Skeletal muscle cell (primary cell): ENCODE measurements at places on chromosomes 5 and 9.

GRCh38 chr5:53201746-53202145 lies 92.2 kb upstream of the MOCS2 start:
- no peak for DNase-seq

DNA sequence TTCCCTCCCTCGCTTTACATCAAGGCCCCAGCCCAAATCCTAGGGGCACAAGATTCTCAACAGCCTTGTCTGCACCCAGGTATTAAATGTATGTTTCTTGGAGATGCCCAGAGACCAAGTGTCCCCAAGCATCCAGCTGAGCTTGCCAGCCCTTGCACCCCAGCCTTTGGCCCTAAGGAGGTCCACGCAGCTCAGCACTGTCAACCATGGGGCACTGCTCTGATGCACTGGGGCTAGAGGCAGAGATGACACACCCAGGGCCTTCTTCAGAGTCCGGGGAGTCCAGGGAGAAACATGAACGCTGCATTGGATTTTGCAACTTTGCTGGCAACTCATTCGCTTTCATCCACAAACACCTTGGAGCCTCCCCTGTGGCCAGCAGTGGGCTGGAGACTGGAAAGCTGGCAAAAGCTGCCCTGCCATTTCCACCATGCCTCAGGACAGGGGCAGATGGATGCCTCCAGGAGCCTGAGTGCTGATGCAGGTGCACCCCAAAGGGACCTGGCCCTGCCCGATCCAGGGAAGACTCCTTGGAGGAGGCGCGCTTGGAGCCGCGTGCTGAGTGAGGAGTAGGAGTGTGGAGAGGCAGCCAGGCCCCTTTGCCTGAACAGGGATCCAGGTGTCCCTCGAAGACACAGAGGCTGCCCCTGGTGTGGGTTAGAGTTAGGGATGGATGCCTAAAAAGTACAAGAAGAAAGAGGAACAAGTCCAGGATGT lies 19.3 kb downstream of the PAEP start:
- DNase-seq, result no peak

- no peak for DNase-seq
These were observed at the start of gene C5orf58 for GRCh38 chr5:170232786-170233185. C5orf58 (plus strand) TSS chr5:170232985; CDS start chr5:170234977, 1,992 bp downstream.

DNA sequence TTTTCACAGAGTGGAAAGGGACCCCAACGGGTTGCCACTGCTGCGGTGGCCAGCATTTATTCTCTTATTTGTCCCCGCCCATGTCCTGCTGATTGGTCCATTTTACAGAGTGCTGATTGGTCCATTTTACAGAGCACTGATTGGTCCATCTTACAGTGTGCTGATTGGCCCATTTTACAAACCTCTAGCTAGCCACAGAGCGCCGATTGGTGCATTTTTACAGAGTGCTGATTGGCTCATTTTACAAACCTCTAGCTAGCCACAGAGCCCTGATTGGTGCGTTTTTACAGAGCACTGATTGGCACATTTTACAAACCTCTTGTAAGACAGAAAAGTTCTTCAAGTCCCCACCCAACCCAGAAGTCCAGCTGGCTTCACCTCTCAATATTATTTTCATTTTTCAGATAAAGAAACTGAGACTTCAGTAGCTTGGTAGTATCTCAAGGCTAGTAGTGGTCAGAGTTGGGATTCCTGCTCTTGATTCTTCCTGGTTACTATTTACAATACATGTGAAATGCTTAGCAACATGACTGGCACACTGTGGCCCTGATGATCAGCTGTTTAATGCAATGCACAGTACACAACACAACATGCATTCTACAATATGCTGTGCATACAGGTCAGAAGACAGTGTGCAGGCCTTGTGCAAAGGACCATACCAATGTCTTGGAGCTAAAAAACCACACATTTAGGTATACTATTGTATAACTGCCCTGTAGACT lies 63.6 kb upstream of the BOD1 start:
- DNase-seq, result no peak

DNA sequence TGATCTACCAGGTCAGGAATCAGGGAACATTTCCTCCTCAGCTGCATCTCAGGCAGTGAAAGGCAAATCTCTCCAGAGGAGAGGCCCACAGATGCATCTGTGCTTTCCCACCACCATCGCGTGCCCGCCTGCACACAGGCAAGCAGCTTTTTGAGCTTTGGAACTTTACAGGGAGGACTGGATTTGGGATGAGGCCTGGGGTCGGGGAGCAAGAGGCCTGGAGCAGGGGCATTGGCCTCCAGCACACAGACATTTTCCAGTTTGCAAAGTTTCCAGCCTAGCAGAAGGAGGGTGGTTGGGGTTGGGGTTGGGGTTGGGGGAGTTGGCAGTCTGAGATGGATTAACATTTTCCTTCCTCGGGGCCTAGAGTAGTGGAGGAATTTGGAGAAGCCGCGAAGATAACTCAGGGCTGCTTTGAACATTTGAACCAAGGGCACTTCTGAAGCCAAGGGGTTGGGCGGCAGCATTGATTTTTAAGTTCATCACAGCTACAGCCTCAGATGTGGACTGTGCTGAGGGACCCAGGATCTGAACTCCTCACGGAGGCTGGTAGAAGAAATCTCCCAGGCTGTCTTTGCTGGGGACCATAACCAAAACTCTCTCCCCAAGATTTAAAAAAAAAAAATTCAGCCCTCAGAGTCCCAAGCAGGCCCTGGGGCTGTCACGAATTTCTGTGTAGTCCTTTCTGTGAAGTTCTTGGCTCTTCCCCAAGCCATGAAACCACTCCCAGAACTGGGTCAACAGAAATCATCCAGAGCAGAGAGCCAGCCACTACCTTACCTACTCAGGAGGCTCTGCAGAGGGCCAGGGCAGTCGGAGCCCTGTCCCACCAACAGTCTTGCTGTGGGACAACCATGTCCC lies 25.6 kb downstream of the C5orf15 start:
- DNase-seq, result no peak

GRCh38 chr5:44770780-44771717 lies 37.7 kb upstream of the MRPS30 start:
- no peak for DNase-seq

DNA sequence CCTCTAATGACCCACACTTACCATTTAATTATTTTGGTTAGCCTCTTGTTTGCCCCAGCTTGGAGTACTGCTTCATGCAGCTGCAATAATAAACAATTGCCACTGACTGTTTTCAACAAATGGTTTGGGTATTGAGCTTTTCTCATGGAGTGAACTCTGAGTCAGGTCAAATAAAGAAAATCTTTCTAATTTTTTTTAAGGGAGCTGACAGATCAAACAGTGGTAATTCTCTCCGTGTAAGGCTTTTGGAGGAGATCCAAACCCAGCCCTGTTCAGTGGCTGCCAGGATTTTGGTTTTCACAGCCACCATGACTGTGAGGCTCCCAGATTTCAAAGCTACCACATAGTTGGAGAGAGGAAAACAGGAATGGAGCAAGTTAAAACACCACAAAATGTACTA lies 110.7 kb upstream of the EFNA5 start:
- no peak for DNase-seq

GRCh38 chr9:25702536-25702935 lies 24.3 kb upstream of the TUSC1 start:
- DNase-seq, result no peak

DNA sequence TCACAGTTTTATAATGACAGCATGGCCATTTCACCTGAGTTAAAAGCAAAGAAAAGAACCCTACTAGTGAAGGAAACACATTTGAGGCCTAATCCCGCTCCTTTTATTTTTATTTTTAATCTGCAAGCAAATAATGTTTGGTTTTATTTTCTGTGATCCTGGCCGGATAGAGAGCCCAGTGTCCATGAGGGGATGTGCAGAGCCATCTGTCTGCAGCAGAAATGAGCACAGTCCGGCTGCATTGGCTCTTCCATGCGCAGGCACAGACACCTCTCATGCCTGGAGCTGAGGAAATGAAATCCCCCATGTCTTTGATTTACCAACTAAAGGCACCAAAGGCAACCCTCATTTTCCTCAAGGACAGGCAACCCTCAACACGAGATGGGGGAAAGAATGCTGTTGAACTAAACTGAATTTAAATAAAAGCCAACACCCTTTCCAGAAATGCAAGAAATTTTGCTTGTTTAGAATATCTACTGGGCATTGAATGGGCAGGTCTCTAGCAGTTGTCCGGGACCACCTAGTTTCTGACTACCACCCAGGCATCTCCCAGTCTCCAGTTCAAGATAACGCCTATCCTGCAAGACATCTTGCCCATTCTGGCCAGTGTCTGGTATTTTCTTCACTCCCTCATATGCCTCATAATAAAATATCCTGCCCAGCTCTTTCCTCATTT lies 47.9 kb upstream of the SEMA6A start:
- DNase-seq, result no peak

DNA sequence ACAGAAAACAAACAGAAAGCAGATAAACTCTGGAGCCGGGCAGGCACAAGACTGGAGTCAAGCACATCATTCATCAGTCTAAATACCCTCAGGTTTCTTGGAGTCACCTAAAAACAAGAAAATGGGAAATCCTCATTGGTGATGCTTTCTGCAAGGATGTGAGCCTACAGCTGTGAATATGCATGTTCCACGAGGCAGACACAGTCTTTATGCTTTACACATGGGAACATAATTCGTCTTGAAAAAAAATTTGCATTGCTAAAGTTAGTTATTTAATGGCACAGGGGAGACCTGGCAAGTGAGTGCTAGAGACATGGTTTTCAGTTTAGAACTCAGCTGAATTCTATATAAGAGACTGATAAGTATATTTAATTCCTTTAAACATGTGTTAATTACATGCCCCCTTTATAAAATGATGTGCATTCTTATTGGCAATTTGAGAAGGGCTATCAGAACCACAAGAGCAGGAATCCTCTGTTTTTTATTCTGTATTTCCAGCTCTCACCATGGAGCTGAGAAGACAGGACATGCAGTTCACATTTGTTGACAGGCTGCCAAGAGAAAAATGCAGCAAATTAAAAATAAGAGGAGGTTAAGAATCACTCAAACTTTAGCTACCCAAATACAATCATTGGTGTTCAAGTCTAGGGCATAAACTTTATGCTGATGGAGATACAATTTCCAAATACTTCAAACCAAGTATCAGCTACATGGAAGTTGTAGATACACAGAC lies 438.0 kb upstream of the MPDZ start:
- no peak for DNase-seq

GRCh38 chr5:9947225-9947714 lies 302.4 kb downstream of the ATPSCKMT start:
- no peak for DNase-seq

DNA sequence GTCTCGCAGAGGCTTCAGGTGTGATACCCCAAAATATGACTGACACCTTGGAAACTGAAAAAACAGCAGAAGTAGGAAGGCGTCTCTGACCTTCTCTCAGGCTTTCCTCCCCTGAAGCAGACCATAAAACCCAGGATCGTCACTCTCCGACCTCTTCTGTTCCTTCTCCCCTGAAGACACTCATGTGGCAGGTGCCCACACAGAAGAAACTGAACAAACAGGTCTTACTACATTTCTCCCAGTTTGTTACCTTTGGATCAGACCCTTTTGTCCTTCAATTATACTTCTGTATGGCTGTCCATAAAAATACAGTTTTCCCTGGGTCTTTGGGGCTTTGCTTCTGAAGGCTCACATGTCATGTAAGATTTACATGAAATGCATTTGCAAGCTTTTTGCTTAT lies 10.3 kb upstream of the PRUNE2 start:
- no peak for DNase-seq

GRCh38 chr5:16776611-16777251 lies 159.4 kb downstream of the MYO10 start:
- peak; percentile 33 for DNase-seq

GRCh38 chr9:121034529-121034928 lies 15.5 kb downstream of the C5 start:
- DNase-seq, result no peak

DNA sequence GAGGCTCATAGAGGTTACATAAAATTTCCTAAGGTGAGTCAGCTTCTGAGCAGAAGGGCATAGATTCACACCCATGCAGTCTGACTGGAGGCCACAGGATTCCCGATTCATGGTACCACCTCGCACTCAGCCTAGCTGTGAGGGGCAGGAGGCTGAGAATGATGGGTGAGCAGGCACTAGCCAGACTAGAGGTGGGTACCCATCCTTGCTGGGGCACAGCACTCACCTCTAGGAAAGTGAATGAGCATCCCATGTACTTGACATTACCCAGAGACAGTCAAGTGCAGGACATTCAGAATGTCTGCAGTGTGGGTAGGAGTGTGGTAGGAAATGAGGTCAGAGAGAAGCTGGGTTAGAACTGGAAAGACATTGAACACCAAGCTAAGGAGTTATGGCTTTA lies 255.5 kb downstream of the CDK5RAP2 start:
- no peak for DNase-seq

DNA sequence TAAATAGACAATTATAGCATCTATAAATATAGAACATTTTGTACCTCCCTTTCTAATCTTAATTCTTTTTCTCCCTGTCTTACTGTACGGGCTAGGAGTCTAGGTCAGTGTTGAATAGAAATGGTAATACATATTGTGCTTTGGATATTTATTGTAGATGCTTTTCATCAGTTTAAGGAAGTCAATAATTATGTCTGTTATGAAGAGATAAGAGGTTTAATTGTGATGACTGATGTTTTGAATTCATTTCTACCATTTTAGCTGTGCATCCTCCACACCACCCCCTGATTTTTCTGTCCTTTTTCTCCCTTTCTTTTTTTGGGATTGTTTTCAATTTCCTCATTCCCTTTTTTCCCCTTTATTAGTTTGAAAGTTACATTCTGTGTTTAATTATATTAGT lies 95.8 kb downstream of the DOCK2 start:
- no peak for DNase-seq

DNA sequence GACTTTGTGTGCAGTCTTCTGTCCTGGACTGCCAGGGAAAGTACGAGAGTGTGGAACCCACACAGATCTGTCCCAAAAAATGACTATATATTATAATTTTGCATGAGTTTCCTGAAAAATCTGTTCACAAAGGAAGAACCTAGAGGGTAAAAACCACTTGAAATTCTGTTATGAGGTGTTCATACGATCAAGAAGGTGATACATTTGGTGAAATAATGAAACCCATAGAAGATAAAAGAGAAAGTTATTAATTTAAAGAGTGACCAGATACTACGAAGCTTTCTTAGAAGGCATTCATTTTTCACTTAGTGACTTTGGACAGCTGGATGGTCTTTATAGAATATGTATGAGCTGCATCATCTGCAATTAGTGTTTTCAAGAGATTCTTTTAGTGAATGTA lies 32.9 kb downstream of the SLC12A2 start:
- no peak for DNase-seq

DNA sequence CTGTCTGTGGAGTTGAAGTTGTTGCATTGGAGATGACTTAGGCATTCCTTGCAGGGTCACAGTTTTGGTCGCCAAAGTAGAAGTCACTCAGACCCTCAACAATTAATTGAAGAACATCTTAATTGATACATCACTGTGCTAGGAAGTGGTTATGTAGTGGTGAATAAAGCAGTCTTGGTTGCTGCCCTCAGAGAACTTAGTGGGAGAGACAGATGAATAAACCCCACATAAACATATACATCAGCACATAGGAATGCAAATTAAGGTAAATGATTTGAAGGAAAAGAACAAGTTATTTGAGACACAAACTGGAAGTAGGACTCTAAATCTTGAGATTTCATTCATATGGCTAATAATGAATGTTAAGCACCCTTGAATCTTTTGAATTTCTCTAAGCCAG lies 25.7 kb downstream of the FAM174A start:
- DNase-seq, result no peak

- DNase-seq, result no peak
These were observed 30.4 kb downstream of the SKIC3 start for GRCh38 chr5:95524423-95524822.

GRCh38 chr5:82426464-82427154 lies 148.5 kb upstream of the RPS23 start:
- no peak for DNase-seq

GRCh38 chr5:6527749-6528455 lies 79.2 kb downstream of the UBE2QL1 start:
- DNase-seq, result no peak
